Stomach (tissue), 19 donors: ENCODE measurements at places on chromosomes 5 and 9. TPM values are rescaled to one million over a fixed set of nuclear protein-coding genes. Genes with fewer than 3 reads are reported as not detected.

The OR1Q1 gene
- not detected for polyA plus RNA-seq

The MEGF9 gene
- polyA plus RNA-seq = 4.1 TPM

The LCP2 gene
- 15.4 TPM for polyA plus RNA-seq

The PRSS3 gene
- polyA plus RNA-seq = 68.1 TPM

The AJM1 gene
- 0.46 TPM for polyA plus RNA-seq

The MZB1 gene
- 11.1 TPM for polyA plus RNA-seq

The NDUFA8 gene
- 84.6 TPM for polyA plus RNA-seq

The SPATA31C1 gene
- not detected for polyA plus RNA-seq

The C5orf52 gene
- polyA plus RNA-seq = not detected

The MAP1B gene
- 2.4 TPM for polyA plus RNA-seq

The LCN9 gene
- polyA plus RNA-seq = not detected

The TIMD4 gene
- polyA plus RNA-seq = not detected

The PCDHA7 gene
- 0.18 TPM for polyA plus RNA-seq

The HAVCR1 gene
- not detected for polyA plus RNA-seq

The NIPBL gene
- 8.4 TPM for polyA plus RNA-seq

The FGF18 gene
- 0.68 TPM for polyA plus RNA-seq

The BAAT gene
- not detected for polyA plus RNA-seq

The ZFP2 gene
- 1.5 TPM for polyA plus RNA-seq

The BDP1 gene
- 6.7 TPM for polyA plus RNA-seq

The SPEF2 gene
- 1.7 TPM for polyA plus RNA-seq

The ARSI gene
- polyA plus RNA-seq = 0.81 TPM

The PCDHB11 gene
- polyA plus RNA-seq = 1.1 TPM

The TYRP1 gene
- 0.18 TPM for polyA plus RNA-seq

The CATSPER3 gene
- polyA plus RNA-seq = 0.88 TPM

The FBN2 gene
- 0.19 TPM for polyA plus RNA-seq

The FBXL17 gene
- 3.8 TPM for polyA plus RNA-seq

The ECM2 gene
- 0.37 TPM for polyA plus RNA-seq

The SLC6A18 gene
- polyA plus RNA-seq = not detected

The DMAC1 gene
- 12.4 TPM for polyA plus RNA-seq

The PCDHB8 gene
- polyA plus RNA-seq = not detected

The NPM1 gene
- 2,122 TPM for polyA plus RNA-seq

The STXBP1 gene
- polyA plus RNA-seq = 8.7 TPM

The SLC45A2 gene
- polyA plus RNA-seq = 0.20 TPM
